ENCODE measurements at places on chromosomes 11 and 22.
A peak's percentile ranks its signal among the peaks of the same experiment; 100 is the strongest.

DNA sequence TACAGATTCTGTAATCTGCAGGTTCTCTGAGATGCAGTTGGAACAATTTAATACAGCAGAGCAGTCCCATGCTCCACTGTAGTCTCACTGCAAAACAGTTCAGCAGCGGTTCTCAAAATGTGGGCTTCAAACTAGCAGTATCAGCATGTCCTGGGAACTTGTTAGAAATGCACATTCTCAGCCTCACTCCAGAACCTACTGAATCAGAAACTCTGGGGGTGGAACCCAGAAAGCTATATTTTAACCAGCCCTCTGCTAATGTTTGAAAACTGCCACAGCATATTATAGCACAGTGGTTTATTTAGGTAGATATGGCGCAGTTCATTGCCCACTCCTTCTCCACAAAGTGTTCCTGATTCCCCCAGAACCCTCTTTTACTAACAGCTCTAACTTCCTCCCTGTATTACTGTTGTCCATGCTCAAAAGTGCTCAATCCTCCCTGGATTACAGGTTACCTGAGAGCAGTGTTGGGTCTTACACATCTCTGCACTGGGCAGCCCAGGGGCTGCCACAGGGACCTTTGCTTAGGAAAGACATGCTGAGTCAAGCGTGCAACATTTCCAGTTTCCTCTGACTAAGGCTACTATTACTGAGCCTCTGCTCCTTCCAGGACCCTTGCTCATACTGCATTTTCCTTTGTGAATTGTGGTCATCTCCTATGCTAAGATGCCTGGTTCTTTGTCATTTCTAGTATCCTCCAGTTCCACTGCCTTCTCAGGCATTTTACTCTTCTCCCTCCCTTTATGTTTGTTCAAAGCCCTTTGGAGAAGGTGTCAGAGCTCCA is 7.7 kb upstream of the DGAT2 start:
- DNase-seq = no peak

DNA sequence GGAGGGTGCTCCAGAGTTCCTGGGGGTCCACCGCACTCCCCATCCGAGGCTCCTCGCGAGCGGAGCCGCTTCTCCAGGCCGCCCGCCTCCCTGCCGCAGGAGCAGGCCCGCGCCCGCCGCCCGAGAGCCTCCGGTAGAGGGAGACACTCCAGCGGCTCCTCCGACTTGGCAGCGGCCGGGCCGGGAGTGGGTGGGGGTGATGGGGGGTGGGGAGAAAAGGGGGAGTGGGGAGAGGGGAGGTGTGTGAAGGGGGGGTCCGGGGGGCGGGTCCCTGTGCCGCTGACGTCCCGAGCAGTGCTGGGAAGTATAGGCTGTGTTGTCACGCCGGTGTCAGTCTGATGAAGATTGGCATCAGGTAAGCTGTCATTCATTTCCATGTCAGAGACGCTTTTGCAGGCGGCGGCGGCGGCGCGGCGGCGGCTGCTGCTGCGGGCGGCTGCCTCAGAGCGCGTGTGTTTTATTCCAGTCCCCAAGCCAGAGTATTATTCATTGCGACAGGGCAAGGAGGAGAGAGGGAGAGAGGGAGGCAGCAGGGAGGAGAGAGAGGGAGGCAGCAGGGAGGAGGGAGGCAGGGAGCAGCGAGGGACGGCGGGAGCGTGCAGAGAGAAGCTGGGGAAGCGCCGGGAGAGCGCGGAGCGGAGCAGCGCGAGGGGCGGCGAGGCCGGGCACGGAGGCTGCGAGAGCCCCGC is at the start of gene PKNOX2:
PKNOX2 (plus strand) TSS at position 330 of the 689 bp plus-strand sequence. CDS start 186,555 bp downstream, outside the sequence.
- peak; percentile 68 for DNase-seq

DNA sequence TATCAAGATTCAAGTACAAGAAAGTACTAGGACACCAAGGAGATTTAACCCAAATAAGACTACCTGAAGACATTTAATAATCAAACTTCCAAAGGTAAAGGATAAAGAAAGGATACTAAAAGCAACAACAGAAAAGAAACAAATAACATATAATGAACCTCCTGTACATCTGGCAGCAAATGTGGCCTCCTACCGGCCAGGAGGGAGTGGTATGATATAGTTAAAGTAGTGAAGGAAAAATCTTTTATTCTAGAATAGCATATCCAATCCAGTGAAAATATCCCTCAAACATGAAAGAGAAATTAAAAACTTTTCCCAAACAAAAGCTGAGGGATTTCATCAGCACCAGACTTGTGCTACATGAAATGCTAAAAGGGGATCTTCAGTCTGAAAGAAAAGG is 104.7 kb upstream of the GUCY1A2 start:
- no peak for DNase-seq

GRCh38 chr11:96393753-96394348 is 4.0 kb downstream of the JRKL start:
- no peak for DNase-seq

DNA sequence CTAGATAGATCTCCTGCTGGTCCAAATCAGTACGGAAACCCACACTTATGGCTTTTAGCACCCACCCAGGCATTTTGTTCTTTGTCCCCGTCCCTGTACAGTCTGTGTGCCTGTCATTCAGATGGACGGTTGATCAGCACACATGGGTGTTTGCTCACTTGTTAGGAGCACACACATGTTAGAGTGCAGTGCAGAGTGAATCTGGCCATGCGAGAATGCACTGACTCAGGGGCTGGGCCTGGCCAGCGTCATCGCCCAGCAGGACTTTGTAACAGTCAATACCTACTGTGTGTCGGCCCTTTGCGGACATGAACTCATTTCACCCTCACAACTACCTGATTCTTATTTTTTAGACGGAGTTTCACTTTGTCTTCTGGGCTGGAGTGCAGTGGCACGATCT is 3.4 kb downstream of the RPS6KA4 start:
- DNase-seq = no peak

- no peak for DNase-seq
Observed at GRCh38 chr22:33393432-33393831, 335.3 kb upstream of the SYN3 start.

DNA sequence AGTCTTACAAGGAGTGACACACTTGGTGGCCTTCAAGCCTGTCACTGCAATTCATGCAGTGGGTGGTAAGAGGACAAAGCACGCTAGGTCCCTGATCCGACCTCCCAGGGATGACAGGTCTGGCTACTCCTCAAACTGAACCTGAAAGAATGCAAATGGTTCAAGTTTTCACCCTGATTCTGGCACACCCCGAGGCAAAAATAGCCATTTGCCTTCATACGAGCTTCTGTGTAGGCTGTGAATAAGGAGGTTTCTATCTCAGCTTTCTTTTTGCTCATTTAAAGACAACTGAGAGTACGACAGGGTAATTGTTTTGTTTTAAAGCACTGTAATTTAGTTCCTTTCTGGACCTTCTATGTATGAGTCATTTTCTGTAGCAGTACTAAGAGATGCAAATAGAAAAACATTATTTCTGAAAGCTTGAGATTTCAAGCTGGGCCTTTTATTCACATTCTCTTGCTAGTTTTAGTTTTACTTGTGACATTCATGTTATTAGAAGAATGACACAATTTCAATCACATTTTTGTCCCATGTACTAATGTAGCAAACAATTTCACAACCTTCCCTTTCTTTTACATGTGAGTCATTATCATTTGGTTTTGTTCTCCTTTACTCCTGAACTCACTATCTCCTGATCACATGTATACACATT is 56.6 kb upstream of the FDX1 start:
- DNase-seq = no peak

DNA sequence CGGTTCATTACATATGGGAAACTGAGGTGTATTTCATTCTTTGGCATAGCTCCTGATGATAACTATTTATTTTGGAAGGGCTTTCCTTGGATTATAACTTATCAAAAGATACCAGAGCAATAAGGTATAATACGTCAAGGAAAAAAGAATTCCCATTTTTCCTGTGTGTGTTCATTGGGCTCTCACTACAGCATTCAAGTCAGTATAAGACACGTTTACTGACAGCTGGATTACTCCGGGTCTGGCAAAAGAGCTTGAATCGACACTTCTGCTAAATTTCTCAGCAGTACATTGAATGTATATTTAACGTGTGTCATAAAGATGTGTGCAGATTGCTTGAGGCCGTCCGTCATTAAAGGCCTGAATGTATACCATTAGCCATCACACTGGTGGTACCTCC is 163.4 kb downstream of the NCAM1 start:
- no peak for DNase-seq
